ENCODE measurements at places on chromosomes 5 and 9. TPM values are rescaled to one million over a fixed set of nuclear protein-coding genes. Genes with fewer than 3 reads are reported as not detected.

The SLC1A1 gene
- not detected for polyA plus RNA-seq

The GABRP gene
- not detected for polyA plus RNA-seq

The KIF20A gene
- polyA plus RNA-seq: 0.43 TPM

The GCNT4 gene
- polyA plus RNA-seq: 0.03 TPM

The POLR3G gene
- 3.5 TPM for polyA plus RNA-seq
